Liver (tissue), 10 donors: ENCODE measurements at places on chromosomes 5 and 9.
A peak's percentile ranks its signal among the peaks of the same experiment; 100 is the strongest.

DNA sequence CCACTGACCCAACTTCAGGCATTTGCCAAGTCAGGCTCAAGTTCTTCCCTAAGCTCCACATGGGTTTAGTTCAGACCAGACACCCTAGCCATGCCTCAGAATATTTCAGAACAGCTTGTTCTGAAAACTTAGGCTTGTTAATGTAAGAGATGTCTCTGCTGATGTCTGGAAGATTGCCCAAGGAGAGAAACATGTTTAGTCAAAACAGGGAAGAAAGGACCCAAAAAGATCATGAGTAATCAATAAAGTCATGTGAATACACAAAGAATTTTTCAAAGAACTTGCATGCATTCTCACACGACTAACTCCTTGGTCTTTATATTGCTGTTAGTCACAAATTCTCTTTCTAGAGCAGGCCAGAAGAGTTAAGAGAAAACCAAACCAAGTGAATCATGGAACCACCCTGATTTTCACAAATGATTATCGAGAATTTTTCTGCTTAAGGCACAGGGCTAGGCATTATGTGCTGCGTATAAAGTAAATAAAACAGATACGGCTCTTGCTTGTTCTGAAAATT is 158.1 kb upstream of the HMHB1 start:
- H3K4me3 ChIP-seq: no peak overlapping the region
- no peak for DNase-seq
- no peaks in the 10 kb centered on the region for H3K4me1 ChIP-seq

DNA sequence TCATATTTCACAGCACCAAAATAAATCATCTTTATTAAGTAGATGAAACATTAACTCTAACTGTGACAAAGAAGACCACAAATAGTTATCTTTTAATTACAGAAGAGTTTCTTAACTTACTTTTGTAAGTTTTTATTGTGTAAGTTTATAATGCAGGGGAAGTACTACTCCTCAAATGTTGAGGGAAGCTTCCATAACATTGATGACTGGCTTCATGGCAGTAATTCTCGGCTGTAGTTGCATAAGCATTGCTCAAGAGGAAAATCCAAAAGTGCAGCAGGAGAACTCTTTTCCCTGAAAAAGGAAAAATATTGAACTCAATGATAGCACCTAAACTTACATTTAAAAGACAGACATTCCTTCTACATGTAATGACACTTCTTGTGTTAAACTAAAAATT is 4.6 kb downstream of the TSLP start:
- H3K4me3 ChIP-seq: no peak overlapping the region
- no peak for DNase-seq
- H3K36me3 ChIP-seq: no peaks in the 10 kb centered on the region
- H3K4me1 ChIP-seq: peaks cover 5% of the 10 kb centered on the region
- no peak overlapping the region for H3K27ac ChIP-seq
- no peaks in the 10 kb centered on the region for H3K27me3 ChIP-seq

DNA sequence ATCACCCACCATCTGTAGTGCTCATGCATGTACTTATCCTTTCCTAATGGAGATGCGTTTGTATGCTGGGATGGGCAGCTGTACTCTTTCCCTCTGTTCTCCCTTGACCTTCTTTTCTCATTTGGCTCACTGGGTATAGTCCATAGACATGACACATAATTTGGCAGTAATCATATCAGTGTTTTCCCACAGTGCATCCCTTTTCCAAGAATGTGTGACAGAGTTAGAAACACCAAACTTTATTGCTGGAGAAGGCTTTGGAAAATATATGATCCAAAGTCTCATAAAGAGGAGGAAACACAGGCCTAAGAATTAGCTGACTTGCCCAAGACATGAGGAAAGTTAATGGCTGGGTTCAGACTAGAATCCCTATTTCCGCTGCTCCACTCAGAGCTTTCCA is 1233.4 kb upstream of the DMAC1 start:
- H3K36me3 ChIP-seq: no peaks in the 10 kb centered on the region
- DNase-seq: no peak
- no peak overlapping the region for H3K4me3 ChIP-seq

DNA sequence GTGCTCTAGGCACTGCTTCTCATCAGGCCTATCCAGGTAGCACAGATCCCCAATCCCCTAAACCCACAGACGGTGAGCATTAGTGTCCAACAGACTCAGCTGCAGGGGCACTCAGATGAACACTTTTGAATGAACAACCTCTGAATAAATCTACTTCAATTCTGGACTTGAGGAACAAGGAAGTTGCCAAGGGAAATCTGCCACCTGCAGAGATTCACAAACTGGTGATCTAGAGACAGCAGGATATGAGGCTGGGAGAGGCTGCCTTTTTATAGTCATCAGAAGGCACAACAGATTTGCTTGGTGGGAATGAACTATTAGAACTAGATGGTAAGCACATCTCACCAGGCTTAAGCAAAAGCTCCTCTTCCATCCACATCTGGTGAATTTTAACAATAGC is 7.0 kb upstream of the HK3 start:
- H3K36me3 ChIP-seq: peaks cover 54% of the 10 kb centered on the region
- H3K27ac ChIP-seq: no peak overlapping the region
- DNase-seq: no peak
- H3K4me3 ChIP-seq: no peak overlapping the region
- H3K27me3 ChIP-seq: no peaks in the 10 kb centered on the region

DNA sequence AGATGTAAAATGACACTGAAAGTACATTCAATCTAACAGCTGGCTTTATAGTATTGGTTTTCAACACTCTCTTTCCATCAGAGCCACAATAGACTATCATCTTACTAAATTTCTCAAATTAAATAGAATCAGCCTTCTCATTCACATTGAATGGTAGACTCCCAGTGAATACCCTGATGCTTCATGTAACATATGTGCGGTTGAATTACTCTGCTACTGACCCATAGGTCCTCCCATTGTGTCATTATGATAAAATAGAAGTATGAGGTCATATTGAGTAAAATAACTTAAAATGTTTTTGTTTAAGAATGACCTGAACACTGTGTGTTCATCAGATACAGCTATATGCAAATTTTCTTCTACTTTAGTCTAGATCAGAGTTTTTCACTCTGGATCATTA is 75.9 kb upstream of the ADAMTSL1 start:
- no peaks in the 10 kb centered on the region for H3K27me3 ChIP-seq
- H3K4me3 ChIP-seq: no peak overlapping the region
- no peaks in the 10 kb centered on the region for H3K4me1 ChIP-seq

DNA sequence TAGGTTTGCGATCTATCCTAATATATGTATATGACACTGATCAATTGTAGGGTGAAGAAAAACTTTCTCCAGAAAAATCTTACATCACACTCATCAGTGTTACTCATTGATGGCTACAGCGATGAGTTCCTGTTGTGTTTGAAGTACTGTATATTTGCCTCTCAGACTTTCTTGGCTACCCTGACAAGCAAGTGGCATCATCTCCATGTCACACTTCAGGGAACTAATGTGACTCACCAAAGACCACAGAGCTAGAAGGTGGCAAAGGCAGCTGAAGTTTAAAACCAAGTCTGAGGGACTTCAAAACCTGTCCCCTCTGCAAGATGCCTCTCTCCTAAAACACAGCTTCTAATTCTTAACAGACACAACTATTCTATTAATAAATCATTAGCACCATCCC is 451.4 kb downstream of the CTNND2 start:
- H3K4me1 ChIP-seq: no peaks in the 10 kb centered on the region
- H3K36me3 ChIP-seq: no peaks in the 10 kb centered on the region
- H3K27ac ChIP-seq: no peak overlapping the region
- no peak for DNase-seq

DNA sequence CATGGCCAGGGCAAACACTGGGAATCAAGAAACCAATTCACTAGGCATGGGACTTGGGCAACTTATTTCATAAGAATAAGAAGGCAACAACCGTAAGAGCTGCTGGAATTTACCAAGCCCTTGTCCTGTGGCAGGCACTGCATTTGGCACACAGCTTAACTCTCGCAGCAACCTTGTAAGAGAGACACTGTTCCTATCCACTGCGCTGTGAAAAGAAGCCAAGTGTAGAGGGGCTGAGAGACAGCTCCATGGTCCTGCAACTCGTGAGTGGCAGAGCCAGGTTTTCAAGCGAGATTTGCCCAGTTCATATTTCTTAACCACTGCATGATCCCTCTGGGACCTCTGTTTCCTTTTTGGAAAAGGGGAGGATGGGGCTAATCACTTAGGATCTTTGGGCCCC is 129.3 kb upstream of the STC2 start:
- no peaks in the 10 kb centered on the region for H3K27me3 ChIP-seq
- no peak overlapping the region for H3K27ac ChIP-seq
- H3K36me3 ChIP-seq: no peaks in the 10 kb centered on the region
- no peak overlapping the region for H3K4me3 ChIP-seq
- H3K4me1 ChIP-seq: peaks cover 4% of the 10 kb centered on the region

- H3K4me1 ChIP-seq: no peaks in the 10 kb centered on the region
- H3K36me3 ChIP-seq: peaks cover 52% of the 10 kb centered on the region
Measured at GRCh38 chr5:113024076-113024697, 47.6 kb downstream of the DCP2 start.

DNA sequence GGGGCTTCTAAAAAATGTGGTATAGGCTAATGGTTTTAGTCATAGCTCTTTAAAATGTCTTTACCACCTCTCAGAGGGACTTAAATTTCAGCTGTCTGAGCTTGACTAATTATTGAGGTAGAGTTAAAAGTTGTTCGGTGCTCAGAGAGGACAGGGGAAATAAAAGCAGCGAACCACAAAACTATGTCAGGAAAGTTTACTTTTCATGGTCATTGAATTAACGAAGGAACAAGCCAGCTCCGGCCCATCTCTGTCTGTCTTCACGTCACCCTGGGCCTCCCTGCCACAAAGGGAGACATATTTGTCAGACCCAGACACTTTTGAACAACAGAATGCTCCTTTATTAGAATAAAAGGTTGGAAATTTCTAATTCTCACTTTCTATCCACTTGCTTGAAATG is 98.8 kb upstream of the EFNA5 start:
- no peak for DNase-seq
- H3K27ac ChIP-seq: no peak overlapping the region
- no peak overlapping the region for H3K4me3 ChIP-seq
- H3K4me1 ChIP-seq: no peaks in the 10 kb centered on the region
- H3K27me3 ChIP-seq: no peaks in the 10 kb centered on the region

GRCh38 chr5:134115806-134116175 is 1.3 kb downstream of the TCF7 start:
- H3K4me3 ChIP-seq: no peak overlapping the region
- no peak overlapping the region for H3K27ac ChIP-seq
- H3K4me1 ChIP-seq: peaks cover 14% of the 10 kb centered on the region
- DNase-seq: no peak
- H3K36me3 ChIP-seq: no peaks in the 10 kb centered on the region

DNA sequence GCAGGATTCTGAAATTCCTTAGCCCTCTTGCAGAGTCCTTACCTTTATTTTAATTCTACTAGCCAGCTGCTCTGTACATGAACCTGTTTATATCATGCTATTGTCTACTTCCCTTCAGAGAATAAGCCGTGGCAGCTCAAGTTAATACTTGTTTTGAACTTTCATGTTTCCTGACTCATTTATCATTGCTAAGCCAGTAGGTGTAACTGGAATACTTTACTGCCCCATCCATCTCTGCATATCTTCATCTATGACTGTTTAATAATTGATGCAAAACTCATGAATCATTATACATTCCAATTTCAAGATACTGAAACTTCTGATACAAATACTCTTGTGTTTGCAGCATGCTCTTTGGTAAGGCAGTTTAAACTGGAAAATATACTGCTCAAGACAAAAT is 174.7 kb downstream of the PPP2R2B start:
- H3K4me1 ChIP-seq: no peaks in the 10 kb centered on the region
- H3K36me3 ChIP-seq: no peaks in the 10 kb centered on the region
- no peaks in the 10 kb centered on the region for H3K27me3 ChIP-seq
- no peak for DNase-seq

DNA sequence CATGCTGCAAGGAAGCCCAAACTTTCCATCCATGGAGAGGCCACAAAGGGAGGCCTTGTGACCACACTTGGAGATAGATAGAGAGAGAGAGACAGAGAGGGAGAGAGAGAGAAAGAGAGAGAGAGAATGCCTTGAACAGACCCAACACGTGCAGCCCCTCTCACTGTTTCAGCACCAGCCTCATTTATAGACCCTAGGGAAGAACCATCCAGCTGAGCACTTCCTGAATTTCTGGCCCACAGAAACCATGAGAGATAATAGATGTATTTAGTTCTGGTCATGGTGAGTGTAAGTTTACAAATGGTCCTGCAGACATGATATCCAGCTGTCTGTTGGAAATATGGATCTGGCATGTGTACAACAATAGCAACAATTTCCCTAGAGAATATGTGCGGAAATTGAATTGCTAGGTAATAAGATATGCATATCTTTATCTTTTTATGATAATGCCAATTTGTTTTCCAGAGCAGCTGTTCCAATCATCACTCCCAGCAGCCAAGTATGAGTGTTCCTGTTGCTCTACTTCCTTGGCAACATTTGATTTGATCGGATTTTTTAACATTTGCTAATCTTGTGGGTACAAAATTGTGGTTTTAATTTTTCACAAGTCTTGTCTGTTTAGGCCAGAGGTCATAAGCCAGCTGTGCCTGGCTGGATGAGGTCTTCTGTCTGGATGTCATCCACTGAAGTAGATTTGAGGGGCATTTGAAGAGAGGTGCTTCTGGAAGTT is 217.3 kb upstream of the IL12B start:
- H3K4me1 ChIP-seq: no peaks in the 10 kb centered on the region
- DNase-seq: no peak
- no peak overlapping the region for H3K27ac ChIP-seq
- H3K4me3 ChIP-seq: no peak overlapping the region

DNA sequence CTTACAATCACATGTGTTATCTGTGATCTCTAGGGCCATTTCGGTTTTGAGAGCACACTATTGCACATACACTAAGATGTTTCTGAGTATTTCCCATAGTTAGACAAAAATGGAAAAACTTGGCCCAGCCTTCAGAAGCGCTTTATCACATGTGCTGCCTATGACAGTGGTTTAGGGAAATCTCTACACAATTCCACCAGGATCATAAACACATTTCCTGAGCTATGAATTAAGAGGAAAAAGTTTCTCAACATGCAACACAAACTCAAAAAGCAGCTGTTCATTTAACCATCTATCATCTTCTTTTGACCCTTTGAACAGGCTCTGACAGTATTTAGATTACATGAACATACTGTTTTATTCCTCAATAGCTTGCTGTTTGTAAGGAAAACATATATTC is 15.1 kb downstream of the FGF1 start:
- no peaks in the 10 kb centered on the region for H3K4me1 ChIP-seq
- no peak overlapping the region for H3K27ac ChIP-seq
- H3K4me3 ChIP-seq: no peak overlapping the region

GRCh38 chr5:98770911-98771322 is 2.5 kb upstream of the RGMB start:
- H3K36me3 ChIP-seq: no peaks in the 10 kb centered on the region
- H3K27ac ChIP-seq: peak overlapping the region; percentile 25
- H3K27me3 ChIP-seq: peaks cover 2% of the 10 kb centered on the region
- no peak for DNase-seq
- peak overlapping the region; percentile 78 for H3K4me3 ChIP-seq

DNA sequence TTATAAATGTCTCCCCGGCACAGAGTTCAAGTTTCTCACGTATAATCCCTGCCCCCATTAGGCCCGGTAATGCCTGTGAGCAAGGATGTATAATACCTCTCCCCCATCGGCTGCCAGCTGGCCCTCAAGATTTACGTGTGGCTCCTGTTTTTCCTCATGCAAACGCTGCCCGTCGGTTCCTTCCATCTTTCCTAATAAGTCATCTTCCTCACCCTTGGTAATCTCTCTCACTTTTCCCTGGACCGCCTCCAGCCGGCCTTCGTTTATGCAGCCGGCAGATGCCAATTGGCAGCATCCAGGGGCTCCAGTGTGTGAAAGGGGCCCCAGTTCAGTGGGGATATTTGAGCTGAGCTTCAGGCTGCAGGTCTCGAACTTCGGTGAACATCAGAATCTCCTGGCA is 86.5 kb upstream of the NEURL1B start:
- H3K27me3 ChIP-seq: no peaks in the 10 kb centered on the region
- H3K36me3 ChIP-seq: no peaks in the 10 kb centered on the region
- H3K4me3 ChIP-seq: no peak overlapping the region
